ENCODE measurements at places on chromosomes 5 and 9. TPM values are rescaled to one million over a fixed set of nuclear protein-coding genes. Genes with fewer than 3 reads are reported as not detected.

The PTAR1 gene
- 206 TPM for total RNA-seq

The ZNF883 gene
- total RNA-seq: 18.9 TPM

The DAP gene
- total RNA-seq: 54.4 TPM

The IRGM gene
- total RNA-seq: not detected

The PLPP1 gene
- 120 TPM for total RNA-seq

The TAF1L gene
- not detected for total RNA-seq

The GRIA1 gene
- total RNA-seq: 49.4 TPM

The TAF11L5 gene
- total RNA-seq: not detected

The FABP6 gene
- not detected for total RNA-seq

The C5orf52 gene
- not detected for total RNA-seq

The TDRD7 gene
- 108 TPM for total RNA-seq

The SH3GL2 gene
- 18.0 TPM for total RNA-seq

The PPIC gene
- 31.6 TPM for total RNA-seq

The CMYA5 gene
- total RNA-seq: 39.5 TPM

The CDX1 gene
- not detected for total RNA-seq

The ZNF366 gene
- 2.5 TPM for total RNA-seq

The ACOT12 gene
- total RNA-seq: not detected

The C9orf57 gene
- not detected for total RNA-seq

The GLE1 gene
- total RNA-seq: 29.6 TPM

The MCC gene
- 127 TPM for total RNA-seq

The OSMR gene
- 13.9 TPM for total RNA-seq

The CKMT2 gene
- total RNA-seq: 32.4 TPM

The FAM81B gene
- not detected for total RNA-seq

The INSL6 gene
- not detected for total RNA-seq

The GPR151 gene
- not detected for total RNA-seq

The GNAQ gene
- total RNA-seq: 53.3 TPM

The C9orf50 gene
- total RNA-seq: 0.71 TPM

The AGXT2 gene
- not detected for total RNA-seq

The OLFML2A gene
- total RNA-seq: 62.5 TPM

The USP20 gene
- 20.7 TPM for total RNA-seq

The SNX2 gene
- 103 TPM for total RNA-seq

The ADAMTS6 gene
- total RNA-seq: 48.3 TPM

The ORM2 gene
- not detected for total RNA-seq

The C5orf34 gene
- 4.4 TPM for total RNA-seq

The PDE4D gene
- total RNA-seq: 112 TPM

The ESM1 gene
- 3.6 TPM for total RNA-seq

The DIRAS2 gene
- 96.6 TPM for total RNA-seq

The CBY3 gene
- not detected for total RNA-seq

The ARHGEF28 gene
- 30.0 TPM for total RNA-seq

The OR1B1 gene
- not detected for total RNA-seq

The TRIM14 gene
- total RNA-seq: 4.4 TPM

The SNCB gene
- total RNA-seq: 10.1 TPM

The NMUR2 gene
- total RNA-seq: 0.22 TPM

The TMOD1 gene
- total RNA-seq: 13.4 TPM

The BARHL1 gene
- total RNA-seq: not detected

All from camera-type eye (tissue), 1 donor.